ENCODE measurements at places on chromosomes 16 and 17.
A peak's percentile ranks its signal among the peaks of the same experiment; 100 is the strongest.

GRCh38 chr16:71623597-71623996 lies 2.4 kb upstream of the MARVELD3 start:
- DNase-seq = no peak

DNA sequence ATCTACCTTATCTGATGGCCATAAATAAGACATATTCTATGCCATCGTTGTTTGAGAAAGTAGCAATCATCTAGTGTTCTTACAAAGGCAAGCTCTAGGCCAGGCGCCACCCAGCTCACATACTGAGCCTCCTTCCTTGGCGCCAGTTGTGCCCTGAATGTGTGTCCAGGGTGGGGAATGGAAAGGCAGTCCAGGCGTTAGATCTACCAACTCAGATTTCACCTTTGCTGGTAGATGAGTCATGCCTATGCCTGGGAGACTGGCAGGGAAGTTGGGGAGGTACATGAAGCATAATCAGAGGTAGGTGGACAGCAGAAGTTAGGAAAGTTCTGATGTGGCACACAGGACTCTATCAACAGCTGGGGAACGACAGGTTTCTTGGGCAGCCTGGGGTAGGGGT lies 23.6 kb downstream of the SDR42E1 start:
- no peak for DNase-seq

GRCh38 chr17:7894226-7894625 lies 5.6 kb downstream of the CHD3 start:
- DNase-seq = no peak

DNA sequence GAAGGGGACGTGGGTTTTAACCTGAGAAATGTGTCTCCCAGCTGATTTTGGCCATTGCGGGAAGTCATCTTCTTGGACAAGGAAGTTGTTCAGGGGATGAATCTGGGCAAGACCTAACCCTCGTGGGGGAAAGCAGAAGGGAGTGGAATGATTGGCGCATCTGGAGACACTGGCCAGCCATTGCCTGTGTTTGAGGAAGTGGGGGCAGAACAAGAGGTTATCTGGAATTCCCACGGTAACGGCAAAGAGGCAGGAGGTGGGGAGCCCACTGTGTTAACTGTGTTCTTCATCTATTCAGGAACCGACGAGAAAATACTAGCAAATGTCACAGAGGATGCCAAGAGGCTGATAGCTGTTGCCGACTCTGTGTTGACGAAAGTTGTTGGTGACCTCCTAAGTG lies 66.9 kb downstream of the RNF213 start:
- no peak for DNase-seq

GRCh38 chr17:63954402-63955063 lies 18.2 kb downstream of the SCN4A start:
- no peak for DNase-seq

DNA sequence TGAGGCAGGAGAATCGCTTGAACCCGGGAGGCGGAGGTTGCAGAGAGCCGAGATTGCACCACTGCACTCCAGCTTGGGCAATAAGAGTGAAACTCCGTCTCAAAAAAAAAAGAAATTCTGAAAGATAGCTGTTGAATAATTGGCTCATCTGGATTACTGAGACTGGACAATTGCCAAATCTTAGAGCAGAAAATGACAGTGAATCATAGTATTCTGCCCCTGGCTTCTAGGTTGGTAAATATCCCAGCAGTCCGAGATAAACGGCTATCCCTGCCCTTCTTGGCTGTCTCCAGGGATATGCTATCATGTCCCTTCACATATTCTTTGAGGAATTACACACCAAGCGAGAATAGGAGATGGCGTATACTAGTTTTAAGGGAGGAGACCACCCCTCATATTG lies 35.5 kb upstream of the METTL16 start:
- DNase-seq = no peak

DNA sequence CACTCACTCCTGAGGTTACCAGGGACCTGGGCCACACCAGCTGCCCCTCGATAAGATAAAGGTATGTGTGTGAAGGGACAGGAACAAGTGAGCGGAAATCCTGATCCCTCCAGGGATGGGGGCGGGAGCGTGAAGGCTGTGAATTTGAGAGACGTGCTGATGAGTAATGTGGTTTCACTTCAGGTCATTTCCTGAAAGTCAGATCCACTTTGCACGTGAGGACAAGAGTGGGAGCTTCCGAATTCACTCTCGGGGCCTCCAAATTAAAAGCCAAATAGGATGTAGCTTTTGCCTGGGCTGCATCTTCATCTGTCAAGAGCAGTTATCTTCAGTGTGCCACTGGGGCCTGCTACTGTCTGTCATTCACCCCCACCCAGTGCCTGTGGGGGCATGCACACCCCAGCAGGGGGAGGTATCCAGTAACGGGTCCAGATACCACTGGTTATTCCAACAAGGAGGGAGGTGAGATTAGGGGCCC lies 87.4 kb upstream of the LHX1 start:
- DNase-seq = peak; percentile 60

- DNase-seq = peak; percentile 47
These were observed 3.0 kb downstream of the FMNL1 start for GRCh38 chr17:45224671-45225050.

GRCh38 chr17:78362232-78362631 lies 2.4 kb upstream of the SOCS3 start:
- DNase-seq = no peak

DNA sequence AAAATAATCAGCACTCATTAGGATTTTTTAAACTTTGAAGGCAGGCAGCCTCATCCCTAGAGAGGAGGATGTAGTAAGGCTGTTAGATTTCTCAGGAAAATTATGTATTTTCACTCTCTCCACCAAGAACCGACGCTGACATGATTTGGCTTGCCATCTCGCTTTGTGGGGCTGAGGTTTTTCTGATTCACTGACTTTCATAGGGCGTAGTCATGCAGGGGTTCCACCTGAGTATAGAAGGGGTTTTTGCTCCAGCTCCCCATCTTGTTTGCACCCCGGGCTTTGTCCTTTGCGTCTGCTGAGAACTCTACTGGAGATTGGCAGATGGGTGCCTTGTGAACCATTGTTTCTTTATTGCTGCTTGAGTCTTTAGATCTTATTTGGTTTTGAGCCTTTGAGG lies 20.2 kb downstream of the TOM1L1 start:
- DNase-seq = no peak

DNA sequence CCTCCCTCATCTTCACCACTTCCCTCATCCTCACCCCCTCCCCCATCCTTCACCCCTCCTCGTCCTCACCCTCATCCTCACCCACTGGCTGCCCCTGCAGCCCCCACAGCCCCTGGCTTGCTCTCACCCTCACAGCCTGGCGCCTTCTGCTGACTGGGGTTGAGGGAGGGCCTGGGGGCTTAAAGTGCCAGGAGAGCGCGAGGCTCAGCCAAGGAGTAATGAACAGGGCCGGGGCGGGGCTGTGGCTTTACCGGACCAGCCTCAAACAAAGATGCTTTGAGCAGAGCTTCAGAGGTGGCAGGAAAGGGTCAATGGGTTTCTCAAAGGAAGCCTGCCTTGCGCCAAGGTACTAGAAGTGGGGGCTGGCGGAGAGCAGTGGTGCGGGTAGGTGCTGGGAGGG lies at the start of gene PRSS33:
Gene PRSS33 (minus strand): TSS at position 155 of the 400 bp plus-strand sequence. CDS start 1,013 bp downstream, outside the sequence.
- DNase-seq = peak; percentile 57

GRCh38 chr16:53428681-53429080 lies 5.6 kb upstream of the RBL2 start:
- DNase-seq = no peak

Data from H7 (cell line).